ENCODE measurements at places on chromosomes 3 and 15.

DNA sequence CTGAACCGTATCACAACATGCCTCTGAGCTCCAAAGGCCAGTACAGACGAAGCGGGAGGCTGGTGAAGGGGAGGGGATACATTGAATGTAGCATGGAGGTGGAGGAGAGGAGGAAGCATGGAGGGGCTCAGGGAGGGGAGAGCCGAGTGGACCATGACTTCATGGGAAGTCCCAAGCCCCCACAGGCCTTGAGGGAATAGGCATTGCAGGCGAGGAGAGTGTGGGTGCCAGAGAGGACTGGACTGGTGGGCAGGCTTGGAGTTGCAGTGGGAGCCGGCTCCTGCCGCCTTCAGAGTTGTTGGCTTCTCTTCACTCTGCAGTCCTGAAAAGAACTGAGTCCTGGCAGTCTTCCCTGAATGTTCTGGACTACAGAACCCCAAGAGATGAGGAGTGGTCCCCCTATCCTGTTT lies 3.3 kb upstream of the RNU6-1 start:
- DNase-seq, result no peak

GRCh38 chr3:138297059-138297607 lies 32.5 kb downstream of the NME9 start:
- DNase-seq, result no peak

- no peak for DNase-seq
Measured at GRCh38 chr3:143442814-143443447, 323.4 kb downstream of the CHST2 start.

DNA sequence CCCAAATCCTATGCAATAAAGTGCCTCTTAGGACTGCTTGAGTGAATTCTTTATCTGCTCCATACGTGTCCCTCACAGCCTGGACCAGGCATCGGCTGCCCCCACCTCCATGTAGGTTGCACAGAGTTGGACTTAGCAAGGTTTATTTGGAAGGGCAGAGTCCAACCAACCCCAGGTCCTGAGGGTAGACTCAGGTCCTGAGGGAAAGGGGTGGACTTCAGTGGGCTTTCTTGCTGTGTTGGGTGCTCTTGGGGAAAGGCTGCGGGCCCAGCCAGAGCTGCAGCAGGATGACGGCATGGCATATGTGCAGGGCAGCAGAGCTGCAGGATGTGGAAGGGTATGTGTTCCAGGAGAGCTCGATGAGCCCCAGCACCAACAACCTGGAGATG lies 6.5 kb downstream of the ALG3 start:
- DNase-seq, result no peak

- DNase-seq, result no peak
Measured at GRCh38 chr3:107523289-107523538, 452 bp downstream of the BBX start.

- no peak for DNase-seq
Measured at GRCh38 chr3:194768586-194768985, 82.9 kb downstream of the FAM43A start.

DNA sequence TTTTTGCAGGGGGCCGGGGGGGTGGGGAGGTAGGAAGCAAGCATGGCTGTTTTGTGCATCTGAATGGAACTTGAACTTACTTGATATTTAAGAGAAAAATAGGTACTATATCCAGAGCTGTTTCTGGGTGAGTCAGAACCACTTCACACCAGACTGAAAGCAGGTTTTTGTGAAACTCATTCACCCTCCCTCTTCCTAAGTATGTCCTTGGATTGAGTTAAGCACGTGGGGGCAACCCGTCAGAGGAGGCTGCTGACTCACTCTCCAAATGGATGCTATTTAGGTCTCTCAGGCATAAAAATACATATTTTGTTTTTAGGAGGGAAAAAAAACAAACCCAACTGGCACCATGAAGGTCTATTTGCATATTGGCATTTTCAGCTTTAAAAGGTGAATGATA lies 270.3 kb downstream of the RYR3 start:
- DNase-seq, result peak; percentile 15

DNA sequence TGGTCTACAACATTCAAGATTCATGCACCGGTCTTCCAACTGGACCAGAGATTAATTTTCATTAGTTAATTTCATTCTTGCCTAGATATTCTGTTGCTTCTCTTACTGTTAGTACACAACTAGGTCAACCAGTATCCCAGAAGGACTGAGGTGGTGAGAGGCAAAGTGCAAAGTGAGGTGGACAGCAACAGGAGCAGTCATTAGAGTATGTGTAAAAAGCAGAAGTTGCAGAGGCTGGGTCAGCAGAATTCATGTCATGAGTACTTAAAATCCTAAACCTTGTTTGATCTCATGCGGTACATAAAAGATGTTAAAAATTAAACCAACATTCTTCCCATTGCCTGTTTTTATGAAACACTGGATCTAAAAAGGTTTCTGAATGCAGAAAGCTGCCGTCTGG lies 46.7 kb downstream of the PARP14 start:
- DNase-seq, result no peak

DNA sequence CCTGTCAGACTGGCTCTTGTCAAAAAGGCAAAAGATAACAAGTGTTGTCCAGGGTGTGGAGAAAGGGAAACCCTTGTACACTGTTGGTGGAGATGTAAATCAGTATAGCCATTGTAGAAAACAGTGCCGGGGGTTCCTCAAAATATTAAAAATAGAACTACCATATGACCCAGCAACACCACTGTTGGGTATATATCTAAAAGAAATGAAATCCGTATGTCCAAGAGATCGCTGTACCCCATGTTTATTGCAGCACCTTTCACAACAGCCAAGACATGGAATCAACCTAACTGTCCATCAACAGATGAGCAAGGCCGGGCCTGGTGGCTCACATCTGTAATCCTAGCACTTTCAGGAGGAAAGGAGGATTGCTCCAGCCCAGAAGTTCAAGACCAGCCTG lies 6.2 kb downstream of the CYFIP1 start:
- no peak for DNase-seq

GRCh38 chr3:137770835-137771399 lies 6.8 kb downstream of the SOX14 start:
- DNase-seq, result peak; percentile 17

- no peak for DNase-seq
Measured at GRCh38 chr3:50259432-50260026, 9.4 kb upstream of the SEMA3B start.

GRCh38 chr15:49265911-49266310 lies 95.9 kb downstream of the GALK2 start:
- no peak for DNase-seq

DNA sequence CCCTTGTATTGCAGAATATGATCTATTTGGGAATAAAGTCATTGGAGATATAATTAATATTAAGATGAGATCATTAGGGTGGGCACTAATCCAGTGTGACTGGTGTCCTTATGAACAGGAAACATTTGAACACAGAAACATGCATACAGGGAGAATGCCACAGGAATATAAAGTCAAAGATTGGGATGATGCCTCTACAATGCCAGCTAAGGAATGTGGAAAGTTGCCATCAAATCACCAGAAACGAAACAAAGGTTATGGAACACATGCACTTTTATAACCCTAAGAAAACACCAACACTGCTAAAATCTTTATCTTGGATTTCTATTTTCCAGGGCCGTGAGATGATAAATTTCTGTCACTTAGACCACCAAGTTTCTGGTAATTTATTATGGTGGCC lies 442.4 kb upstream of the BCHE start:
- DNase-seq, result no peak

GRCh38 chr3:9779075-9779593 lies 9.4 kb upstream of the CAMK1 start:
- no peak for DNase-seq

DNA sequence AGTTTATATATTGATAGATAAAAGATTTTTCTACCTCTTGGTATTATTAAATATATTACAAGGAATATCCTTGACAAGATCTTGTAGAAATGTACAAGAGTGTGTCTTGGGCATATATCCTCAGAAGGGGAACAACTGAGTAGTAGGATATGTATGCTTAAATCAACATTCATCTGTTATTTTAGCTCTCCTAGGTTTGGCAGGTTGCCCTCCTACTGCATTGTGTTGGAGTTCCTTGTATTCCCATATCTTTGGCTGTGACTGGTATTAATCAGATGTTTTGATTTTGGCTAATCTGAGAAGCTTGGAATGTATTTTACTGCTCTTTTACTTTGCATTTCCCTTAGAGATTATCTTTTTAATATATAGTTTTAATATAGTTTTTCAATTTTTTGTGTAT lies 4.6 kb downstream of the MYRIP start:
- DNase-seq, result no peak

GRCh38 chr15:73982222-73982962 lies 9.7 kb downstream of the STOML1 start:
- peak; percentile 89 for DNase-seq

DNA sequence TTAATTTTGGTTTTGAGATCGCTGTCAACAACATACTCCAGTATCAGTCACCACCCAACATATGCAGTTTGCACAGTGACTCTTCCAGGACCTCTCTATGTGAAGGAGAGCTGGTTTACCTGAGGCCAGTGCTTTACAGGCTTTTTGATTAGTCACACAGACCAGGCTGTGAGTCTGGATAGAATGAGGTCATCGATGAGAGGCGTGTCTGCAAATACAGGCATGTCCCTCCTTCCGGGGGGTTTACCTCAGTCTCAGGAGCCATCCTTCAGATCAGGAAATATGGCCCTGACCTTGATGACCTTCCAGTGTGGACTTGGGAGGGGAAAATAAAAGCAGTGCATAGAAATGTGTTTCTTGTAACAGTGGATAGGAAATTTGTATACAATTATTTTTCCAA lies 46.9 kb downstream of the KBTBD12 start:
- no peak for DNase-seq

DNA sequence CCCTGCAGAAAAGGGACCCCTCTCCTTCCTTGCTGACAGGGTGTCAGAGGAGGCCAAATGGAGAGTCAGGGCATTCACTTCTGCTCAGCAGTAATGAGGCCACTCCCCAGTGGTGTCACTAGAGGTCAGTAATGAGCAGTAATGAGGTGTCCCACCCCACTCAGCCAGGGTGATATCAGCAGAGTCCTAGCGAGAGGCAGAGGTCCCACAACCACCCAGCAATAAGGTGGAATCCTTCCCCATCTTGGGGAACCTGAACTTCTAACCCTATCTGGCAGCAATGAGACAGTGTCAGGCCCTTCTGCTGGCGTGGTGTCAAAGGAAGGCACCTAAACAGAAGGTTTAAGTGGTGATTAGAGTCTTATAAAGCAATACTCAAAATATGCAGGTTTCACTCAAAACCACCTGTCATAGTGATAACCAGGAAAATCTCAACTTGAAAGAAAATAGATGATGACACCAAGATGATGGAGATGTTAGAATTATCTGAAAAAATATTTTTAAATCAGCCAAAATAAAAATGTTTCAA lies 12.9 kb downstream of the OCA2 start:
- peak; percentile 87 for DNase-seq

DNA sequence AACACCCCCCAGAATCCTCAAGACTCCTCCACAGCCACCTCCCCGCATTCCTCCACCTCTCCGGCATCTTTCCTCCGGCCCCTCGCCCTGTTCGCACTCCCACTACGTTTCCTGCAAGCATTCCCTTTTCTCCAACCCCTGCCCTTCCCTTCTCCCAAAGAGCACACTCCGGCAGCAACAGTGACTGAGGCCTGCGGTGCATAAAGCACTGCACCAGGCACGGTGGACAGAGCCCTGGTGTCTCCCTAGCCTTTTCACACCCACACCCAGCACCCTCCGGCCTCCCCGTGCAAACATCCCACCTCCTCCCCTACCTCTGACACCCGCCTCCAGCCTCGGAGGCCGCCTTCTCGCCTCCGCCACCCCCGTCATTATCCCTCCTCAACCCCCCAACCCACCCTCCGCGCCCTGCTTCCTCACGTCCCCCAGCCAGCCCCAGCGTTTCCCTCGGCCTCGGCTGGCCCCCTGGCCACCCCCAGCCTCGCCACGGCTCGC lies 577 bp downstream of the ZNF148 start:
- peak; percentile 77 for DNase-seq

DNA sequence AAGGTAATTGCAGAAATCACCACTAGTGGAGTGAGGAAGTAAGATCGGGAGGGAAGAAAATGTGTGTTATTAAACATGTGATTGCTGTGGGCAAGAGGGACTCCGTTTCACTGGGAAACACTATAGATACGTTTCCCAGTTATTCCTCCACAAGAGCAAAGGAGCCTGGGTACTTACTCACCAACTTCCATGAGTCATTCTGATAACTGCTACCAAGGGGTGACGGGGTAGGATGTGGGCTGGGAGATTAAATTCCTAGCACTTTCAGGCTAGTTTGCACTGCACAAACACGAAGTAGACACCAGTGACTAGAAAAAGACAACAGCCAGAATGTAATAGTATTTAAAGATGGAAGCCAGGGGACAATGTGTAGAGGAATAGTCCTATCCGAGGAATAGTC lies 812.9 kb upstream of the CFAP20DC start:
- no peak for DNase-seq

DNA sequence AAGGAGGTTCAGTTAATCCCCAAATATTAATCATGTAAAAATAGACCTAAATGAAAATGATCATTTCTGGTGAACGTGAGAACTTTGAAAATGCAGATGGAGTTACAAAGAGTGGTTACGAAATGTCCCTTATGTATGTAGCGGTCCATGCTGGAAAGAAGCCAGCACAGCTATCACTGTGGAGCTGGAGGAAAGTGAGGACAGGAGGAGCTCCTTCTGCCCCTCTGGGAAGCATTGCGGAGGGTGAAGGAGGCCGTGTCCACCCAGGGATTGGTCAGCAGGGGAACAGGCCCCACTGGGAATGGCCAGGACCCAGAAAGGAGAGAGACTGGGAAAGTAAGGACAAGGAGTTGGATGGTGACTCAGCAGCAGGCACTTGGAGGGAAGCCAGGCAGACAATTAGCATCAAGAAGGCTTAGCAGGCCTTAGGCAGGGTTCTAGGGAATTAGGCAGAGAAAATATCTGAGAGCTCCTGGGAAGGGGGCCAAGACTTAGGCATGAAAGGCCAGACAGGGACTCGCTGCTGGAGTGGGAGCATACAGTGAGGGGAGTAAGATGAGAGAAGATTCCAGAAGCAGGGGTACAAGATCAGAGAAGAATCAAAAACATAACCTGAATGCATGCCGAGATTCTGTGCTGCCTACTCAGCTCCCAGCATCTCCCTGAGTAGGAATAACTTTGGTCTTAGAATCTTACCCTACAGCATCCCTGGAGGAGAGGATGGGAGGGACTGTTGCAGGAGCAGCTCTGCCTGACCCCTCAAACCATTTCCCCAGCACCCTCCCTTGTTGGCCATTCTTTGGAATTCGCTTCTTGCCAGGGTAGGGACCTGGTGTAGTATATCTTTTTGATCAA lies 171.0 kb upstream of the UMPS start:
- DNase-seq, result peak; percentile 85
